SW 1271 (cell line): ENCODE measurements at places on chromosomes 6 and 20.

- no peak for DNase-seq
Observed at GRCh38 chr20:52992632-52993031, 20.5 kb downstream of the TSHZ2 start.

DNA sequence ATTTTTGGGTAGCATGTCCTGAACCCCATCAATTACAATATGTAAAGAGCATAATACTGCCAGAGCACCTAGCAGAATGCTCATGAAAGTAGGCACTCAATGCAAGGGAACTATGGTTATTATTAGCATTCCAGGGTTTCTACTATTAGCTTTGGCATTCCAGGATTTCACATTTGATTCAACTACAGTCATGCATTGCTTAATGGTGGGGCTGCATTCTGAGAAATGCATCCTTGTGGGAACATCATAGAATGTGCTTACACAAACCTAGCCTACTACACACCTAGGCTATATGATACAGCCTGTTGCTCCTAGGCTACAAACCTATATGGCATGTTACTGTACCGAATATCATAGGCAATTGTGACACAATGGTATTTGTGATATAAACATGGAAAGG lies 247.8 kb downstream of the CD83 start:
- DNase-seq = no peak

DNA sequence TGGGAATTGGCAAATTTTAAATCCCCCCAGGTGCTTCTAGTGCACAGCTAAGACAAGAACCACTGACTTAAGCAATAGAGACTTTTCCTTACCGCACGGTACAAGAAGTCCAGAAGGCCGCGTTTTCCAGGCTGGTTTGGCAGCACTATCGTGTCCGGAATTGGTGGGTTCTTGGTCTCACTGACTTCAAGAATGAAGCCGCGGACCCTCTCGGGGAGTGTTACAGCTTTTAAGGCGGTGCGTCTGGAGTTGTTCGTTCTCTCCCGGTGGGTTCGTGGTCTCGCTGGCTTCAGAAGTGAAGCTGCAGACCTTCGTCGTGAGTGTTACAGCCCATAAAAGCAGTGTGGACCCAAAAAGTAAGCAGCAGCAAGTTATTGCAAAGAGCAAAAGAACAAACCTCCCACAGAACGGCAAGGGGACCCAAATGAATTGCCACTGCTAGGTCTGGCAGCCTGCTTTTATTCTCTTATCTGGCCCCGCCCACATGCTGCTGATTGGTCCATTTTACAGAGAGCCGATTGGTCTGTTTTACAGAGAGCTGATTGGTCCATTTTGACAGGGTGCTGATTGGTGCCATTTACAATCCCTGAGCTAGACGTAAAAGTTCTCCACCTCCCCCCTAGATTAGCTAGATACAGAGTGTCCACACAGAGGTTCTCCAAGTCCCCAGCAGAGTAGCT lies 264.5 kb downstream of the PREX1 start:
- no peak for DNase-seq

DNA sequence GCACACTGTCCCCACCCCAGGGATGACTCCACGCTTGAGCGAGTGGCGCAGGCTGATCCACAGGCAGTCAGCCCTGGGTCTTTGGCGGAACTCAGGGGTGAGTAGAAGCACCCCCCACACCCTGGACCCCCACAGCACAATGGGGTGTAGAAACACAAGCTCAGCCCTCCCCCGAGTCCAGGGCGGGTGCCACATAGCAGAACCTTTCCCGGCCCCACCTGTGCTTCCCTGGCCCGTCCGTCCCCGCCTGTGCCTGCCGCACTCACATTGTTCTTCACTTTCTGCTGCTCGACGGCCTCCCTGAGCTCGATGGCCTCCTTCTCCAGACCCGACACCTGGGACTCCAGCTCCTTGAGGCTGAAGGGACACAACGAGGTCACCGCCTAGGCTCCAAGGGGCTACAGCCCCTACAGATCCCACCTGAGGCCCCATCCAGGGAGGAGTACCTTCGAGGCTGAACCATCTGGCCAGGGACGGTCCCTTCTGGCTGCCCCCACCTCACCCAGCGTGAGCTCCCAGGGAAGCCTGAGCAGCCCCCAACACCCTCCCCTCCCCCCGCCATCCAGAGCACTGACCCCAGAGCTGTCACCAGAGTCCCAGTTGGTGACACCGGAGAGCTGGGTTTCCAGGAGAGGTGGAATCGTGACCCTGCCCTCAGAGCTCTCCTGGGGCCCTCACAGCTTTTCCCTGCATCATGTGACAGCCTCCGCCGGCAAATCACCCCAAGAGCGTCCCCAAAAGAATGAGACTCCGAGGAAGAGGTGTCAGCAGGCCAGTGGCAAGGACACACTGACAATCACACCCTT lies 55.6 kb downstream of the DSTN start:
- DNase-seq = no peak

- DNase-seq = no peak
Observed at GRCh38 chr20:53713328-53714056, 119.9 kb upstream of the ZNF217 start.

GRCh38 chr6:167532410-167533288 lies 207.8 kb downstream of the TTLL2 start:
- no peak for DNase-seq

DNA sequence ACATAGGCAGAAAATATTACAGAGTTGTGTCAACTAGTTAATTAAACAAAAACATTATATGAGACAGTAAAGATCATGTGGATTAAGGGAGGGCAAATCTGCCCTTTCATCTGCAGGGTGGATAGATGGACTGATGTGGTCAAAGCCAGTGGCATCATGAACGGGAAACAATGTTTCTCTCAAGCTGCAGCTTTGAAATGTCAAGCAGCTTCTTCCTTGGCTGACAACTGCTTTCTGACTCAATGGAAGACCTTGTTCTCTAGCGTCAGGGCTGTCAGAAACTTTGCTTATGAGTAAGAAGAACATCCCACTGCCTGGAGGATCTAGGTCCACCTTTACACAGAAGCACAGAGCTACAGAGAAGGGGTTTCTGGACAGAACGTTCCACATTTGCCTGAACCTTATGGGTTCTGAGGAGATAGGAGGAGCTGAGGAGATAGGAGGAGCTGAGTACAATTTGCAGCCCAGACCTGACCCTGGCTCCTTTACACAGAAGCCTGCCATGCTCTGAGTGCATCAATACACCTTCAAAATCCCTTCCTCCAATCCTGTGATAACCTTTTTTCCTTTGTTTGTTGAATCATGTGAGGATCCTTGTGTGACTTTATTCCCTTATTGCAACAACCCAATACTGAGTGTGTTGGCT lies 6.1 kb downstream of the CST5 start:
- DNase-seq = no peak
